ENCODE measurements at places on chromosomes 16 and 17.
A peak's percentile ranks its signal among the peaks of the same experiment; 100 is the strongest.

- no peak for DNase-seq
Measured at GRCh38 chr16:10522966-10523365, 57.4 kb downstream of the EMP2 start.

DNA sequence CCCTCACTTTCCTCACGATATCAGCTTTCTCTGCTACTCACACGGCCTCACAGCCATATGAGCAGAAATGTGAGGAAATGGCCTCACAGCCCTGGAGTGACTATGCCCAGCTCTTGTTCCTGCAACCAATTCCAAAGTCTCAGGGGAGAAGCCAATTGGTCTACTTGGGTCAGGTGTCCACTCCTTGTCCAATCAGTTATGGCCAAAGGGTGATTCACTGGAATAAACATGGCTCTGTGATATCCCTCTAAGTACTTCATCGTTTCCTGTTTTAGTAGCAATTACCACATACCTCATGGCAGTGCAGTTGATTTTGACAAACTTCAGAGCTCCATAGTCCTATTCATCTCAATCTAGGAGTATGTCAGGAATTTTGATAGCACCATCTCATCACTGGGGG lies 195.4 kb downstream of the KATNIP start:
- DNase-seq: no peak

GRCh38 chr17:28306954-28307401 lies 12.0 kb upstream of the TMEM97 start:
- DNase-seq: no peak

DNA sequence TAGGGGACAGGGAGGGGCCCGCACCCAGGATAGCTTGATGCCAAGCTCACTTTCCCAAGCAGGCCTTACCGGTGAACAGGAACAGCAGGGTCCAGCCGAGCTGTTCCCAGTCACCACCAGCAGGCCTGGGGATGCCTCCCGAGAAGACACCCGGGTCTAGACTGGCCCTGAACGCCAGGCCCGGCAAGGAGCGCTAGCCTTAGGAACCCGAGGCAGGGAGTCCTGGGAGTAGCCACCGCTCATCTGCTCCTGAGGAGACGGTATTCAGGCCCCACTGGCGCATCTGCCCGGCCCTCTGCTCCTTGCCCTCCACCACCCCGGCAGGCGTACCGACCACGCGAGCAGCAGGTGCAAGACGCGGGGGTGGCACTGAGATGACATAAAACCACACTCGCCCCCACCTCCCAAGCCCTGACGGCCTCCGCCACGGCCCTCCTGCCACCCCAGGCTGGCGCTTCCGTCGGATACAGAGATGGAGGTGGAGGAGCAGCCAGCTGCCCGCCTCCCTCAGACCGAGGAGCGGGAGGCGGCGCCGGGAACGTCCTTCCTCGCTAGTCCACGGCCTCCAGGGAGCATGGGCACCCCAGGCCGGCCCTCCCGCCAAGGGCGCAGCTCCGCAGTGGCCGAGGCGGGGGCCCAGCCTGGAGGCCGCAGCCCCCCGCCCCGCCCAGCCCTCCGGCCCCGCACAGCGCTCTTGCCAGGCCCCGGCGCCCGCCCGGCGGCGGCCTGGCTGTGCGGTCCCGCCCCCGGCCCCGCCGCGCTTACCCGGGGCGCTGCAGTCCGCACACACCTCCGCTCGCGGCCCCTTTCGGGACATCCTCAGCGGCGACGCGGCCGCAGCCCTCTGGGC lies 661 bp downstream of the GIT1 start:
- DNase-seq: peak; percentile 37

- DNase-seq: no peak
Measured at GRCh38 chr16:74521691-74522090, 85.2 kb downstream of the GLG1 start.

DNA sequence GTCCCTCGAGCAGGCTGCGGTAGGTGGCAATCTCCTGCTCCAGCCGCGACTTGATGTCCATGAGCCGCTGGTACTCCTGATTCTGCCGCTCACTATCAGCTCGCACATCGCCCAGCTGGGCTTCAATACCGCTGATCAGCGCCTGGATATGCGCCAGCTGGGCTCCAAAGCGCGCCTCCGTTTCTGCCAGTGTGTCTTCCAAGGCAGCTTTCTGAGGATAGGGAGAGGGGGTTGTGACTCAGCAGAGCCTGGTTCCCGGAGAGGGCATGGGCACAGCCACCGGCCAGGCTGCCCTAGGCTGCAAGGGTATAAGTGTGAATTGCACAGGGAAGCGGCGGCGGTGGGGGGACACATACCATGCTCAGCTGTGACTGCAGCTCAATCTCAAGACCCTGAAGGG lies 4.3 kb downstream of the KRT19 start:
- no peak for DNase-seq

DNA sequence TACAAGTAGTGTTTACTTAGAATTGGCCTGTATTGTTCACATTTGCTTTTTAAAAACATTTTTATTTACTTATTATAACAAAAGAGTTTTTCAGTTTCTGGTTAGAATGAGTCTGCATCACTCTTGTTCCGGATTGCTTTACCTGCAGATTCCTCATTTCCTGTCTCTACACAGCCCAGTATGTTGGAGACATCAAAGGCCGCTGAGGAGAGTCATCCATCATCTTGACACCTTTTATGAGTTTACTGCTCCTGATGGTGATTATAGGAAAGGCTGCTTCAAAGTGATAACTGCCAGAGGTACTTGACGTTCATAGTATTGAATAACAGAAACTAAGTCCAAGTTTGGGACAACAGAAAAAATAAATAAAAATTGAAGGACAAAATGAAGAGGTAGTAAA lies 490.5 kb upstream of the CA10 start:
- no peak for DNase-seq

DNA sequence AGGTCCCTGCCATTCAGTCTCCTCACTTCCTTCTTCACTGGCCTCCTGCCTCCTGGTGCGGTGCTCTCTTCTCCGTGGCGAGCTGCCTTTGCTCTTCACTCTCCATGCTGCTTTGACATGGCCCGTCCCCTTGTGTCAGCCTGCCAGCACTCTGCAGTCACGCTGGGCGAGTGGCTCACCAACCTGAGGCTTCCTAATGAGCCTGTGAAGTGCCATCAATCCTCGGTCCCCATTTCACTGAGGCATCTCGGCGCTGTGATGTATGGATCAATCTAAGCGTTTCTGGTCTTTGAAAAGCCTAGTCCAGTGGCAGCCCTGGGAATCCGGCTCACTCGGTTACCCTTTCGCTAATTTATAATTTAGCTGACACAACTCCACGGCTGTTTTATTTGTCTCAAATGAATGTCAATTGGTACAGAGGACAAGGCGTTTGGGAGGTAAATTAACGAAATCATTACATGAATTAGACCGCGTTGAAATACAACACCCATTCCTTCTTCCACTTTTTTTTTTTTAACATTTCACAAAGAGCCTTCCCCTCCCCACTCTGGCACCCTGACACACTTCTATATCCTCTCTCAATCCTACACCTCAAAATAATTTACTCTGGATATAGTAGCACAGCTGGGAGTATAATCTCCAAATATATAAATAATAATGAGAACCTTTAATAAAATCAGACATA lies 610.7 kb downstream of the TMEM114 start:
- no peak for DNase-seq

DNA sequence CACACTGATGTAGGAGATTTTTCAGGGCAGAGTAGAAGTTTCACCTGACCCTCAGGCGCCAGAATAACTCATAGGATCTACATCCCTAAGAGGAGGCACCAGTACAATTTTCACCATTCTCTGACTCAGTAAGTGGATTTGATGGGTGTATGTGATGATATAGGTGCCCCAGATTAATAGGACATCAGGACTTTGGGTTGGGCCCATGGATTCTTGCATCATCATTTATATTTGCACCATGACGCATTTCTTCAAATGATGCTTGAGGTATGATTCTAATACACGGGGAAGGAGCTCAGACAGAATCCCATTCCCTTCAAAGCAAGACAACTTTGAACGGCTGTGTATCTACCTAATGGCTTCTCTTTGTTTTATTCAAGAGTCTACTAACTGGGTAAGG lies 173.2 kb downstream of the TMEM114 start:
- DNase-seq: no peak

- no peak for DNase-seq
Measured at GRCh38 chr16:27978876-27979275, 84.6 kb downstream of the GSG1L start.

- DNase-seq: no peak
Measured at GRCh38 chr17:6040504-6040903, 29.7 kb upstream of the WSCD1 start.

DNA sequence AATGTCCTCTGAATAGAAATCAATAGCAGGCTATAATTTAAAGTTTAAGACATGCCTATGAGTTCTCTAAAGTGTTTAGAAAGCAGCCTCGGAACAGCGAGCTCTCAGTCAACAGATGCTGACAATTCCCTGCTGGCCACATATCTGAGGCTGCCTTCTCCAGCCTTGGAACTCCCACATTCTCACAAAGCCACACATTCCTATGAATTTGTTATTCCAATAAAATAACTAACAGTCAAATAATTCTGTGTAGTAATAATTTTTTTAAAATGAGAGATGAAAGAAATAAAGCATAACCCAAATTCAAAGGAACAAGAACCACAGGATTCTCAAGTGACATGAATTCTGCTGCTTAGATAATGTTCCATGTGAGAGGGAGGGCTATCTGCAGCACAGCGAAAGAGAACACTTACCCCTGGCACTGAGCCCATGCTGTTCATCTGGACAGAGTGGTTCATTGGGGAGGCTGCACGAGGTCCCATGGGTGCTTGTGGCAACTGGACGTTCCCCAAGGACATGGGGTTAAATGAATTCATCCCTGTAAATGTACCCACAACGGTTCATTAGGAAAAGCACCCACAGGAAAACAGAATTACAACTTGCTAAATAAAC lies 56.9 kb upstream of the TRAP1 start:
- no peak for DNase-seq

GRCh38 chr17:50420419-50421112 lies 5.5 kb upstream of the ACSF2 start:
- no peak for DNase-seq

DNA sequence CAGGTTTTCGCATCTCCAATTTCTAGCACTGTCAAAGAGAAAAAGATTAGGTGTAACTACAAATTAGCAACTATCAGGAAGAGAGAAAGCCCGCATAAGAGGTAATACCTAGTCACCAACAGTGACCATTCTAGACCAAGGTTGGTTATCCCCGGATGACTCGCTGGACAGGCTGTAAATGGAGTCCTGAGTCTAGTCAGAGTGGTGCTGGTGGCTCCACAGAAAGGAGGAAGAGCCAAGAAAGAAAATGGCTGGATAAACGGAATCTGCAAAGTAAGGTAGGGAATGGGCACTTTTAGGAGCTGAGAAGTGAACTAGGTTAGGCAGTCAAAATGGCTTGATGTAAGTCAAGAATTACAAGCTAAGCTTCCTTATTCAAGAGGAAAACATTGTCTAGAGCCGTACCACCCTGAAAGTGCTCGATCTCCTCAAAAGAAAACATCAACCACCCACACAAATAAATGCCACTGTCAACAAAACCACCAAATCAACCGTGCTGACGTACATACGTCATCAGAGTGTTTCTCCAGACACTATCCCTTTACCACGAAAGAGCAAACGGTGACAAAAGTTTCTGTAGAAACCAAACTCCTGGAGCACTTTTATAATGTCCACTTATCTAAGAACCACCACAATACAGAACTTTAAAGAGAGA lies 2.2 kb downstream of the GSPT1 start:
- DNase-seq: no peak

- DNase-seq: no peak
Measured at GRCh38 chr17:77728474-77728795, 230.1 kb upstream of the TNRC6C start.

DNA sequence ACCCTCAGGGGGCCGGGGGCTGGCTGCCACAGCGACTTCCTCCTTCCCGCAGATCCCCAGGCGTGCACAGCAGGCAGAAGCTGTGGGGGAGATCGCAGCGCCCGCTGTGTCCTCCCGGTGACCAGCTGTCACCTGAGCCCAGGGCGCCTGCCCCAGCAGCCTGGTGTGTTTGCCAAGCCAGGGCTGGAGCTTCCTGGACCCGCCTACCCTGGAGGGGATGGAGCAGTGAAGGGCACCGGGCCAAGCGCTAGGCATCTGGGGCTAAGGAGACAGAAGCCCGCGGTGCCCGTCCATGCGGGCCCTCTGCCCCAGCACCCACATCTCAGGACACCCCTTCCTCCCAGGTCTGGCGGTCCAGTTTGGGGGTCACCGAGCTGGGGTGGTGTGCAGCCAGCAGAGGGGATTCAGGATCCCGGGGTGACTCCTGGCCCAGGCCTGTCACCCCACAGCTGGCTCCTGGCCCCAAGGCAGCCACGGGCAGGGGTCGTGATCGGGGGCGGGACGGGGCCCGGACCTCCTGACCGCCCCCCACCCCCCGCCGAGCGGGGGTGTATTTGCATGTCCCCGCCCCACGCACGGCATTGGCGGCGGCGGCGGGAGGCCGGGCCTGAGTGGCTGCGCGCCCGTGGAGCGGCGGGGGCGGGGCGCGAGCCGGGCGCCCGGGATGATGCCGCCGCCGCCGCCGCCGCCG lies at the start of gene RAB26:
TSS of gene RAB26 (plus strand) at position 645 of the 691 bp plus-strand sequence. CDS start 159 bp downstream, outside the sequence.
- DNase-seq: peak; percentile 48

DNA sequence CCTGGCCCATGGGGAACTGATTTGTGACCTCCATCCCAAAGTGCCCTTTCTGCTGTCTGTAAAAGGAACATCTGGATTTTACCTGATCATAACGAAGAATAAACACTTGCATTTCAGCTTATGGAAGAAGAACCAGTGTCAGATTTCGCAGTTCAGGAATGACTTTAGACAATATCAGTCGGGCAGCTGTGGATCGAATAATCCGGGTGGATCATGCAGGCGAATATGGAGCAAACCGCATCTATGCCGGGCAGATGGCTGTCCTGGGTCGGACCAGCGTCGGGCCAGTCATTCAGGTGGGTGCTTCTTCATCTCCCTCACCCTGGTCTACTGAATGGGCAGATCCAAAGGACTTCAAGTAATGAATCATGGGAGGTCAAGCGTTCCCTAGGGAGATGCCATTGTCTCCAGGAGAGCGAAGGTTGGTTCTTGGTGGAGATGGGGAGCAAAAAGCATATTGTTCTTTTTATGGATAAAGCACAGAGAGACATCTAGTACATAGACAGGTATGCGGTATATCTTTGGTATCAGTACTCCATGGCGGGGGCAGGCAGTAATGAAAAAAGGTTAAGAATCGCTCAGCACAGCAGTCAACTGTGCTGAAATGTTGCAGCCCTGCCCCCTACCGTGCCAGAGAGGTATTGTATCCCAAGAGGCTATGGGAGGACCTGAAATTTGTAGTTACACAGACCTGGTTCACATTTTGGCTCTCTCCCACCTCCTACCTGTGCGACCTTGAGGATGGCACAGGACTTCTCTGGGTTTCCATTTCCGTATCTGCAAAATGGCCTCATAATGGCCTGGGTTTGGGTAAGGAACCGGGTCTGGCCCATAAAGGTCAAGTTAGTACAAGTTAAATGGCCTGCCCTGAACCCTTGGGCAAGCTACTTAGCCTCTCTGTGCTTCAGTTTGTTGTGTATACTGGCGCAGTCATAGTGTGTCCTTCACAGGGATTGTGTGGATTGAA lies 4.7 kb downstream of the COQ7 start:
- DNase-seq: peak; percentile 55

GRCh38 chr16:89922477-89922883 lies 662 bp upstream of the TUBB3 start:
- no peak for DNase-seq

GRCh38 chr17:43917348-43918025 lies 10.2 kb upstream of the MPP2 start:
- DNase-seq: peak; percentile 57
